Muscle of back (tissue), 13 donors: ENCODE measurements at places on chromosomes 16 and 17. TPM values are rescaled to one million over a fixed set of nuclear protein-coding genes. Genes with fewer than 3 reads are reported as not detected.

DNA sequence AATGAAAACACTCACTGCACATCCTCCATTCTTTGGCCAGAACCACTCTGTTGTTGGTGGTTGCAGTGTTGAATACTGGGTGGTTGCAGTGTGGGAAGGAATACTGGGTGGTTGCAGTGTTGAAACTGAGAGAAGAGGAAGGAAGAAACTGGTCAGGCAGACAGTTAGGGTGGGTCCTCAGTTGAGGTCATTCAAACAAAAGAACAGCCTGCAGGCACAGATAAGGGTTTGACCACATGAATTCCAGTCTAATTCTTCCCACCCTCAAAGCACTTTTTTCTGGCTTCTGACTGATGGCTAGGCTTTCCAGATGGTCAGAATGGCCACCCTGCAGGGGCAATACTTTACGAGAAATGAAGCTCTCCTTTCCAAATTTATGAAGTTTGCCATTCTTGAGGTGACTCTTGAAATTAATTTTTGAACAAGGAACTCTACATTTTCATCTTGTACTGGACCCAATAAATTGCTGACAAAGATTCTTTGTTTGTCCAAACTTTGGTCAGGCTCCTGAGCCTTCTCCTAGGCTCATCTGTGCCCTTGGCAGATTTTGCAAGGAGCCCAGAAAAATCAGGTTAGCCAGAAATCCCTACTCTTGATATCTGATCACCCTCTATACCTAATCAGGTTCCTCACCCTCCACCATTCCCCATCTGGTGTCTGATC, 596.6 kb upstream of the CDH5 start:
- DNase-seq: no peak

Gene WFDC1
- polyA plus RNA-seq: 1.4 TPM

Gene KRT31
- polyA plus RNA-seq: 5.3 TPM

Gene IRX5
- 8.7 TPM for polyA plus RNA-seq

DNA sequence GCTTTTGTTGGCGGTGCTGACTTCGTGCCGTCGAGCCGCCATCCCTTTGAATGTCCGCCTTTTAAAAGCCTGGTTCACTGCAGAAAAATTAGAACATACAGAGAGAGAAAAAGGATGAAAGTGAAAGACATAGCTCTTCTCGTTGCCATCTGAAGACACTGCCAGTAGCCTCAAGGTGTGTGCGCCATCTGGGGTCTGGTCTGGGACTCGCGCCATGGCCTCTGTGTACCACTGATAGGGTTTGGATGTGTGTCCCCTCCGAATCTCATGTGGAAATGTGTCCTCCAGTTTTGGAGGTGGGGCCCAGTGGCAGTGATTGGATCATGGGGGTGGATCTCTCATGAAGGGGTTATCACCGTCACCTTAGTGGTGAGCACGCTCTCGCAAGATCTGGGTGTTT, 15.5 kb downstream of the GSE1 start:
- DNase-seq: no peak
